ENCODE measurements at places on chromosomes 6 and 20.

GRCh38 chr6:98498144-98498775 is 336.1 kb upstream of the POU3F2 start:
- DNase-seq = no peak

DNA sequence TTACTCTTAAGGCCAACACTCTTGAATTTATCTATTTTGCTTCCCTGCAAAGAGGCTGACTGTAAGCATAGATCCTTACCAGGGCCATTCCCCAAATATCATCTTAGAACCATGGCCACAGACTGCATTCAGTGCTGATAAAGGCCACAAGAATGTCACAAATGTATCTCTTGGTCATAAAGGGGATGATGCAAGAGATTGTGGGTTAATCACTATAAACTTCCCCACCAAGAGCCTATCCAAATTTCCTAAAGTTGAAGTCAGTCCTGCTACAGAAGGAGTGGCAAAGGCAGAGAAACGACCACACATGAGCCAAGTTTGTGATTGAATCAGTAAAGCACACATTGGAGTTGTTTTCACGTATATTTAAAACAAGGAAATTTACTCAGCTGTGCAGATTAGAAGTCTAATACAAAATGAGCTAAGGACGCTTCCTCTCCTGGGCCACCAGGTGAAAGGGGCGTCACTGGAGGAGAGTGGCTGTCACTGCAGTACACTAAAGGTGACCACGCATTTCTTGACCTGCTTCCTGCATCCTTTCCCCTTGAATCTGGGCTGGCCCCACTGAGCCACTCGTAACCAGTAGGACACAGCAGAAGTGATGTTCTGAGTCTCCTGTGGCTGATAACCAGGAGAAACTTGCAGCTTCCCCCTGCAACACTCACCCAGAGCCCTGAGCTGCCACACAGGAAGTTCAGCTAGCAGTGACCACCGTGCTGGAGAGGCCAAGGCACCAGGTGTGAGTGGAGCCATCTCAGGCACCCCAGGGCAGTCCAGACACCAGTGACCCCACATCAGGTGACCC is 181.9 kb downstream of the SYNDIG1 start:
- no peak for DNase-seq

DNA sequence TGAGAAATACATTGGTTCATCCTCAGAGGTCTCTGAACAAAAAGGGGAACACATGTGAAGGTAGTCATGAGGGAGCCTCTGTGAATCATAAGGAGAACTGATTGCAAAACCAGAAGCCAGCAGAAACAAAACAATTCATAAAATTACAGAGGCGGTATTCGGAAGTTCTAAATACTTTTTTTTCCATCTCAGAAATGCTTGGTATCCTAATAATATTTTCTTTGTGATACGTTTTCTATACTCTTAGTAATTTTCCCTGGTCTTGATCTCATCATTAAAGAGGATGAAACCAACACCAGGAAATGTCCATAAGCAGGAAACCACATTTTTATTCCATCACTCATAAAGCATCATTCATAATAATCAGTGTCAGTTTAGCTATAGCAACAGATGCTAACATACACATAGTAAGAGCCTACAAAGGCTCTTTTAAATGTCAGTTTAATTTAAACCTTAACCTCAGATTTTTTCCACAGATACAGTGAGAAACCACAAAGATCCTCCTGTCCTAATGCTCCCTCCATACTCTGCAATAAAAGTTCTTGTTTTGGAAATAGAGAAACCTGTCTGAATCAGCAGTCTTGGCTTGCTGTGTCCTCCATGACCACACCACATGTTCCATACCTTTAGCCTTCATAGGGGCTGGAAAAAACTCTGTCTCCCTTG is 29.2 kb downstream of the SGK1 start:
- no peak for DNase-seq

DNA sequence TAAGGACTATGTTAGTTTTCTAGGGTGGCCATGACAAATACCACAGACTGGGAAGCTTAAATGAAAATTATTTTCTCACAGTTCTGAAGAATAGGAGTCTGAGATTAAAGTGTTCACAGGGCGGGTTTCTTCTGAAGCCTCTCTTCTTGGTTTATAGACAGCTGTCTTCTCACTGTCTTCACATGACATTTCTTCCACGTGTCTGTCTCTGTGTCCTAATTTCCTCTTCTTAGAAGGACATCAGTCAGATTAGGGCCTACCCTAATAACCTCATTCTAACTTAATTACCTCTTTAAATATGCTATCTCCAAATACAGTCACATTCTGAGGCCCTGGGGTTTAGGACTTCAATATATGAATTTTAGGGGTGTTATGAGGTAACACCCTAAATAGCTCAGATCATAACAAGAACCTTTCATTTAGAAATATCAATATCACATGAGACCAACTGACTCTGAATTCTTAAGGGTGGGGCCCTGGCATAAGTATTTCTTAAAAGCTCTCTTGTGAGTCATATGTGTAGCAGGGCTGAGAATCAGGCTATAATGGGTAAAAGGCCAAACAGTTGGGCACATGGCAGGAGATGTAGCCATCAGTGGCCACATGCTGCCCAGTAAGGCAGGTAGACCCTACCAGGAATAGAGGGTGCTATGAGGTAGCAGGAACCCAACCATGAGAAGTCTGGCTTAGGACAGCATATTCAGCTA is 62.0 kb upstream of the TENT5A start:
- no peak for DNase-seq

DNA sequence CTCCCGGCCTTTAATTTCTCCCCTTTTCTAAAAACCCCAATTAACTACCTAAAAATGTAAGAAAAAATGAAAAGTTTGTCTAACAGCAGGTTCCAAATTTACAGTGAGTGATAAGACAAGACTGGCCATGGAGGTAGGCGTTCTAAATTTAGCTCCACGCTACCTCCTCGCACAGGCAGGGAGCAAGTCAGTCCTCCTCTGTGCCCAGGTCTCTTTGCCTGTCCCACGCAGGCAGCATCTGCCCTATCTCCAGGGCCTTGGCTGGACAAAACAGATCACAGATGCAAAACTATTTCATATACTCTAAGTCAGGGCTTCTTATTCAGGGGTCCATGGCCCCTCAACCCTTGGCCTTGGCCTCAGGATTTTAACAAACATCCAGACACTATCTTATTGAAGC is 98.0 kb upstream of the JARID2 start:
- no peak for DNase-seq

GRCh38 chr20:5003626-5004025 is 2.3 kb upstream of the SLC23A2 start:
- DNase-seq = no peak

DNA sequence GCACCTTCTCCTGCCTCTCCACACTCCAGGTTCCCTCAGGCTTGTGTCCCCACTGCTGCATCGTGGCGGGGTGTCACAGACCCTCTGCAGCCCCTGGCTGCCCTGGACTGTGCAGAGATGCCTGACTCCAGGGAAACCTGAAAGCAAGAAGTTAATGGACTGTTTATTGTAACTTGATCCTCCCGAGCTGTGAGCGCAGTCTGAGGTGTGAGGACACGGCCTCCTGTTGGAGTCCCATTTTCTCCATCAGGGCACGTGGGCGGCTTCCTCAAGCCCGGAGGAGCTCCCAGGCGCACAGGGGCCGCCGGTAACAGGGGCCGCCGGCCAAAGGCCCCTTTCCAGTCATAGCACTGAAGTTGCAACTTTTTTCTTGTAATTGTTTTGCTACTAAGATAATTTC is 16.9 kb downstream of the RBM38 start:
- no peak for DNase-seq

DNA sequence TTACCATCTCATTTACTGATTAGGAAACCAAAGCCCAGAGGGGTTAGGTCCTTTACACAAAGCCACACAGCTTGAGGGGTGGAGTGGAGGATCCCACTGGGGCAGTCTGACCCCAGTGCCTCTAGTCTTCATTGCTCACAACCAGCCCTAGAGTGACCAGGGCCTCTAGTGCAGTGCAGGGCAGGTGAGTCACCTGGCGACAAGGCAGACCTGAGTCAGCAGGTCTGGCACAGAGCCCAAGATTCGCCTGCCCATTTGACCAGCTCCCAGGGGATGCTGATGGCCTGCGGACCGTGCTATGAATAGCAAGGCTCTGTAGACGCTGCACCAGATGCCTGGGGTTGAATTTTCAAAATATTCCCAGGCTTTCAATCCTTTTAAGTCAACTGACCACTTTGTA is 29.9 kb downstream of the CDH26 start:
- DNase-seq = no peak

DNA sequence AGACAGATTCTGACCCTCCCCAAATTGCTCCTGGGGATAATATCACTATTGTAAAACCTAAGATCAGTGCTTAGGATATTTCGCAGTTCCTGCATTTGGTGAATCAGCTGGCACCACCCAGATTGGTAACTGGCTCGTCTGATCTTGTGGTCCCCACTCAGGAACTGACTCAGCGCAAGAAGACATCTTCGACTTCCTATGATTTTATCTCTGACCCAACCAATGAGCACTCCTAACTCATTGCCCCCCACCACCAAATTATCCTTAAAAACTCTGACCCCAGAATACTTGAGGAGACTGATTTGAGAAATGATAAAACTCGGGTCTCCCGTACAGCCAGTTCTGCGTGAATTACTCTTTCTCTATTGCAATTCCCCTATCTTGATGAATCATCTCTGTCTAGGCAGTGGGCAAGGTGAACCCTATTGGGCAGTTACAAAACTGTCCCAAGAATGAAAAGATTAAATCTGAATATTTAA is 55.7 kb upstream of the PRND start:
- no peak for DNase-seq

- no peak for DNase-seq
Measured at GRCh38 chr6:11922901-11923300, 89.2 kb upstream of the HIVEP1 start.

DNA sequence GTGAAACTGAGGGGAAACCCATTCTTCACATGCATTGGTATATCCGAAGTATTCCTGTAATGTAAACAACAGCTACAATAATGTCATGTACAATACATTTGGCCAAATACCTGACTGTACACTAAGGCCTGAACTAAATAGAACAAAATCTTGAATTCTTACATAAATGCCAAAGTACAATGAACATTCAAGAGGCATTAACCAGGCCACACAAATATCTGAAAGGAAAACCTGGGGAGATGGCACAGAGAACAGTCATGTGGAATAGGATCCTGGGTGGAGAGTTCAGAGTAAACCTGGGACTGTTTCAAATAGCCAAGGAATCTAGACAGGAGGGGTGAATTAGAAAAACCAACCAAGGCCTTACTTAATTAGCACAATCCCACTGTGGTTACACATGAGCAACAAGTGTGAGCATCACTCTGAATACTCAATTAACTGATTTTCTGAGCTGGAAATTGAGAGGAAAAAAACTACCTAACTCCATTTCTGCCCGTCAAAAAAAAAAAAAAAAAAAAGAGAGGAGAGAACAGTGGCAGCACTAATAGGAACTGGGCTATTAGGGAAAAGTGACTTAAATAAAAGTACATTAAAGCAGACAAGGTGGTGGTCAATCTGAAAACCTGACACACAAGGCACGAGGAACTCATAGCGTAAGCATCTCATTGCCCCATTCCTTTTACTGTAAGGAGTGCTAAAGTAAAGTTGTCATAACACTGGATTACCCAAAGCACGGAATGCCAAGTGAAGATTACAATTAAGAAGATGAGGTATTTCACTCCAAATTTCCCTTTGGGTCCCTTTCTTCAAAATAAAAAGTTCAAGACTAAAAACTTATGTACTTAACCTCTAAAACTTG is 10.9 kb downstream of the SNX5 start:
- DNase-seq = no peak
